ENCODE measurements at places on chromosomes 16 and 17. TPM values are rescaled to one million over a fixed set of nuclear protein-coding genes. Genes with fewer than 3 reads are reported as not detected.

Gene CDR2L
- total RNA-seq = 5.7 TPM

Gene CMTM2
- not detected for total RNA-seq

Gene ROGDI
- total RNA-seq = 22.0 TPM

Gene HIGD1B
- total RNA-seq = not detected

Gene TUBB3
- 33.5 TPM for total RNA-seq

Gene GUCY2D
- not detected for total RNA-seq

Gene RMI2
- total RNA-seq = 2.8 TPM

DNA sequence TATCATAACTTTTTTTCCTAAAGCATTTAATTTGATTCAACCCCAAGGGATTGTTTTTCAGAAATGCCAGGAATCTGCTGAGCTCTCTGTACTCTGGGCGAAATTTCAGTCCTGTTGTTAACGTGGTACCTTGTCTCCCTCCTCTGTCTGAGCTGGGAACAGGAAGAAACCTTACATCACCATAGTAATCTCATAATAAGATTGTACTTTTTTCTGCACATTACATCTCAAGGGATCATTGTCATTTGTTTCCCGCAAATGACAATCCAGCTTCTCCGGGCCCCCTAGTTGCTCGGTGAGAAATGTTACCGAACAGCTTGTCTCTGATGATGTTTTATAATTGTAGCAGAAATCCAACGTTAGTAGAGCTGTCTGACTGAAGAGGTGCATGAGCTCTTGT is 152.7 kb upstream of the ERCC4 start:
- DNase-seq = no peak

- no peak for DNase-seq
These were observed 2.2 kb downstream of the KRT13 start for GRCh38 chr17:41503202-41503601.

GRCh38 chr17:81426393-81427172 is 31.3 kb downstream of the BAHCC1 start:
- no peak for DNase-seq

GRCh38 chr17:65023791-65024190 is 32.7 kb downstream of the GNA13 start:
- DNase-seq = no peak

DNA sequence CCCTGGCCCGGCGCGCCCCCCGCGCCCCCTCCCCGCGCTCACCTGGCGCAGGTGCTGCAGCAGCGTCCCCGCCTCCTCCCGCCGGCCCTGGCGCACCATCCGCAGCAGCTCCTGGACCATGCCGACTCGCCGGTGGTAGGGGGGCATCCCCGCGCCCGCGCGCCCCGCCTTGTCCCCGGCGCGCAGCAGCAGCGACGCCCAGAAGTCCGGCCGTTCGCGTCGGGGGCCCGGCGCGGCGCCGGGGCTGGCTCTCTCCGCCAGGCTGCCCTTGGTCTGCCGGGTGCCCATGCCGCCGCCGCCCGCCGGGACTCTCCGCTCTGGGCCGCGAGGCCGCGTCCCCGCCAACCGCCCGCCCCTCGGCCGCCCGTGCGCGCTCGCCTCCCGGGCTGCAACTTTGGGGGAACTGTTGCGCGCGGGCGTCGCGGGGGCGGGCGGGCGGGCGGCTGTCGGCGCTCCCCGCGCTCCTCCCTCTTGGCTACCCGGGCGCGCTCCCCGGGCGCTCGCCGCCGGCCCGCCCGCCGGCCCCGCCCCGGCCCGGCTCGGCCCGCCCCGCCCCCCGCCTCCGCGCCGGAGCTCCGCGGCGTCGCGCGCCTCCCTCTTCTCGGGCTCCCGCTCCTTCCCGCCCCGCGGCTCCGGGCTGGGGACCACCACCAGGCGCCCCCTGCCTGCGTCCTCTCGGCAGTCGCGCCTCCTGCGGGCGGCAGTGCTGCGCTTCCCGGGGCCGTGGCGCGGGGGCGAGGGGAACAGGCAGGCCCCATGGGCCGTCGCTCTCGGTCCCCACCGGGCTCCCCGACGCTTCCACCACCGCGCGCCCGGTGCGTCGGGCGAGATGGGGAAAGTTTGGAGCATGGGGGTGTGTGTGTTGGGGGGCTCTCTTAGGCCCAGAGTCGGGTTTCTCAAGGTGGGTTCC is at the start of gene LRRC75A:
Gene LRRC75A (minus strand): TSS at position 491 of the 910 bp plus-strand sequence. CDS start 203 bp downstream, at position 288.
- peak; percentile 34 for DNase-seq

DNA sequence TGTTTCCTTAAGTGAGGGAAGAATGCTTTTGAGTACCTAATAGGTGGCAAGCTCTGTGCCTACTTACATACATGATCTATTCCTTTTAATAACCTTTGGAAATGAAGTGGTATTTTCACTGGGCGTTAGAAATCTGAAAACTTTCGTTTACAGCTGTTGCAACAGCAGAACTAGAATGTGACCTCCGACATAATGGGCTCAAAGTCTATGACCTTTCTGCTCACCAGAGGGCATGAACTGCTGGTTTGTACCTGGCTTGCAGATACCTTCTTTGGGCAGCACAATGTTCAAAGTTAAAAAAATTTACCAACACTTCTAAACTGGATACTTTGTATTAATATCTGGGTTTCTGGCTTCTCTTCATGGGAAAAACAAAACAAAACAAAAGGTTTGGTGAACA is 24.3 kb downstream of the CA4 start:
- DNase-seq = no peak

- no peak for DNase-seq
These were observed 5.0 kb upstream of the CACNG5 start for GRCh38 chr17:66829883-66830282.

DNA sequence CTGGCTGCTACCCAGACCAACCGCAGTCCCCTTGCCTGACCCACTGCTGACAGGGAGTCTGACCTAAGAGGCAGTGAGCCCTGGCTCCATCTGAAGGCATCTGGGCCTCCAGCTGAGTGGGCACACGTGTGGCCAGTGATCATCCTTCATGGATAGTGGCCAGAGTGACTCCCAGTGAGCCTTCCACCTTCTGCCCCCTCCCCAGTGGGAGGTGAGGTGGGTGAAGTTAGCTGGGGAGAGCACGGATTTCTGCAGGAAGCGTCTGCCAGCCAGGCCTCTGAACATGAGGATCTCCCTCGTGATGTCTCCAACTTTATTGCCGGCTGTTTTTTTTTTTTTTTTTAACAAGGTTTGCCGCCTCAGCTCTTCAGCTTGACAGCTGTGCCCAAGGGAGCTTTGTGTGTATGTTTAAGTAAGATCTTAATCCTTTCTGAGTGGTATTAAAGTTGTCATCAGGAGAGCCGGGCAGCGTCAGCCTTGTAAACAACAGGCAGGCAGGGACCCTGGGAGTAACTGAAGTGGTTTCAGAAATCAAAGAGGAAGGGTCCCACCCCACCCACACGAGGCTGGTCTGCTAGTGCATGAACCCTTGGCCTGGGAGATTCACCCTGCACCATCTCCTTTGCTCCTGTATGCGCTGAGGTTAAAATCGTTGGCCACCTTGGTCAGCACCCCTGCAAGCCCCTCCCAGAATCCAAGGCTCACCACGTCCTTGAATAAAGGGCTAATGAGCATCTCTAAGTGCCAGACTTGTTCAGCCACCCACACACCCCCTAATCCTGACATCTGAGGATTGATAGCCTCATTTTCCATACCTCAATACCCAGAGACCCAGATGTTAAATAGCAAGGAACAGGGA is 33.3 kb downstream of the RHBDL3 start:
- DNase-seq = no peak

DNA sequence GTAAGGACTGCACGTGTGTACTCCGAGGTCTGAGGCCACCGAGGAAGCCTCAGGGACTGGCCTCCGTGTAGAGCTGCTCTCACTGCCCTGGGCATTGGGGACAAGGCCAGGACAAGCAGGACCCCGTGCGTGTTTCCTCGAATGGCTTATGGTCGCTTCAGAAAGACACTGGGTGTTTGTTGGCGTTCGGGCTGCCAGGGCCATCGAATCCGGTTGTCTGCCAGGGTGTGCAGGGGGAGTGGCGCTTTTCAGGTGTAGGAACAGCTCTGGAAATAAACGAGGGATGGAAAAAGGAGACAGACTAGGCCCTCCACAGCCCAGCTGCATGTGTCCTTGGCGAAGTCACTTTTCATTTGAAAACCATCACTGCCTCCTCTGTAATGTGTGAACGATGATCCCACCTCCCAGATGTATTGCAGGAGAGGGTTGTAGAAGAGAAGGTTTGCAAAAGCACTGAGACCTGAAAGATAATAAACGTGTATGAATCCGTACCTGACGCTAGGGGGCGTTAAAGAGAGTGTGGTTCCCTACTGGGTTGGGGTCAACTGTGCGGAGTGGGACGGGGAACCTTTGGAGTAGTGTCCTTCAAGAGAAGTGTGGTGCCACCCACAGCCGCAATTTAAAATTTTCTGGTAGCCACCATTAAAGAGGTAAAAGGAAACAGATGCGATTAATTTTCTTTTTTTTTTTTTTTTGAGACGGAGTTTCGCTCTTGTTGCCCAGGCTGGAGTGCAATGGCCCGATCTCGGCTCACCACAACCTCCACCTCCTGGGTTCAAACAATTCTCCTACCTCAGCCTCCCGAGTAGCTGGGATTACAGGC is 2.1 kb upstream of the ZSCAN10 start:
- peak; percentile 52 for DNase-seq

DNA sequence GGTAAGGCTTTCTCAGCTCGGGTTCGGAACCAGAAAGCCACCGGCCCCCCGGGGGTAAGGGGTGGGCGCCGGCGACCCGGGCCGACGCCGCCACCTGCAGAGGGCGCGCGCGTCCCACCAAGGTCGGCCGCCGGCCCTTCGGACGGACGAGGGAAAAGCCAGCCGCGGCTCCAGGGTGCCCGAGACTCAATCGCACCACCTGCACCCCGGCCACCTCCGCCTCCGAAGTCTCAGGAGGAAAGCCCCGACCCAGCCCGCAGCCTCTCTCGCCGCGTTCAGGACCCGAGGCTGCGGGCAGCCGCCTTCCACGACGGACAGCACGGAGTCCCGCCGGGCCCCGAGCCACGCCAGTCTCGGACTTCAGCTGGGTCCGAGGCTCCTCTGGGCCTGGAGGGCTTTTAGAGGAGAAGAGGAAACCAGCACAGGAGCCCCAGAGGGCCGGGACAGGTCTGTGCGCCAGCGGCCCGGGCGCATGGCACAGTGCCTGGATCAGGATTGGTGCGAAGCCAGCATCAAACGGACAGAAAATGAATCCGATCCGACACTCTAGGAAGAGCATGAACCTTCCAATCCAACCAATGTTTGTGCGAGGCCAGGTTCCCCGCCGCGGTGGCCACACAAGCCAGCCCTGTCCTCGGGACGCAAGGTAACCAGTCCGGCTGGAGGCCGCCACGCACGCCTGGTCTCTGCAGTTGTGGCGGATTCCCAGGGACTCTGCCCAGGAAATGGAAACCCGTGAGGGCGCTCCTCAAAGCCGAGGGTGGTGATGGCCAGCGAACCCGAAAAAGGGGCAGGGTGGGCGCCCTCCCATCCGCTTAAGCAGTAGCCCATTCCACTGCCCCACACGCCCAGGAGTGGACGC is 6.7 kb downstream of the CBX8 start:
- DNase-seq = peak; percentile 47

- peak; percentile 70 for DNase-seq
These were observed at the start of gene RAPGEFL1 for GRCh38 chr17:40177275-40177874. RAPGEFL1 (plus strand) TSS chr17:40177470; CDS start chr17:40177862, 392 bp downstream.

GRCh38 chr16:1285669-1286512 is 23.5 kb upstream of the UBE2I start:
- DNase-seq = no peak

DNA sequence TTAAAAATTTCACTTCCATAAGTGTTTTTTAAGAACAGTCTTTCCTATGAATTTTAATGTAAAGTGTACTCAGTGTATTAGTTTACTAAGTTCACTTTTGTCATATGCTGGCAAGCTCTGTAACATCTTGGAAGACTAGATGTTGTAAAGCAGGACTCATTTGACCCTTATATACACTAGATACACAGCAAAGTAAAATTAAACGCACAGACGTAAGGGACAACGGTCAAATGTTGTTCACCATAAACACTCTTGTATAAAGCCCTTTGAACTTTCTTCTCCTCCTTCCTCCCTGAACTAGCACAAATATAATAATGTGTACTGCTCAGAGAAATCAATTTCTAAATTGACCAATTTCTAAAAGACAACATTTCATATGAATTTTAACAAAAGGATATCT is 7.0 kb upstream of the GOT2 start:
- DNase-seq = no peak

DNA sequence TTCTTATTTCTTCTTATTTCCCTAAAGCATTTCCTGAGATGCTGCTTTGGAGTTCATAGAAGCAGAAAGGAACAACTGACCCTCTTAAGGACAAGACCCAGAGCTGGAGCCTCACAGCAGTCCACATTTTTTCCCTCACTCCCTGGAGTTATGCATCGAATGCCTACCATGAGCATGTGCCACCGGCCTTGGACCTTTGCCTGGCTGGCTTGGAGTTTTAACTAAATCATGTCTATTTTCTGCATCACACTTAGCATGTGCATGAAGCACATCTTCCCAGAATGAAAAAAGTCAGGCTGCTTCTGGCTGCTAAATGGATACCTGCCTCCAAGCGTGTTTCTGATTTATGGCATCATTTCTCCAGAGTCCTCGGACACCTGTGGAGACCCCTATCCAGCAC is 104.5 kb downstream of the SPACA3 start:
- no peak for DNase-seq

DNA sequence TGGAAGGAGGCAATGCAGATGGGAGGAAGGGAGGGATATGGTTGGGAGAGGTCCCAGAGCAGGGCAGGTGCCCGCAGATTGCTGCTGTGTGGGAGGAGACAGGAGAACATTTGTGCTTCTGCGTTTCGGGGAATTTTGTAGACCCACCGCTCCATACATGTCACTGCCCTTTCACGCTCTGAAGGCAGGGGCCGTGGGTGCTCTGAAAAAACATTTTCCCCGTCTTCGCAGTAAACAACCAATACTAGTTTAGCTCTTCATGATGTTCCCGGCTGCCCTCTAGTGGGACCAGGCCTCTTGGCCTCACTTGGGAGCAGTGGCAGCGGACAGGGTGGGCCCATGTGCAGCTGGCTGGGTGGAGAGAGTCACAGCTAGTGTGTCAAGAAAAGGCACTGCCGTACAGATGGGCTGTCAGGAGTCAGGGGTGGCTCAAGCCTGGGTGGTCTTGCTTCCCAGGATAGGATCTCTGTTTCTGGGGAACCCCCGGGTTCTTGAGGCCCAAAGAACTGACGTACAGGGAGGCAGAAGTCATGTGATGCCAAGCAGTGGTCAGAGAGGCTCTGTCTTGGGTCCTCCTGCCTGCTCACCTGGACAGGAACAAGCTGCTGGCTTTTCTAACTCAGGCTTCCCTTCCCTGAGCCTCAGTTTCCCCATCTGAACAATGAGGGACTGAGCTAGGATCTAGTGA is 46.5 kb upstream of the CPNE2 start:
- DNase-seq = peak; percentile 79

All from lung microvascular endothelial cell (primary cell).